K562 (cell line): ENCODE measurements at places on chromosomes 6 and 20.

- no peak overlapping the region for H3K4me3 ChIP-seq
- DNase-seq: no peak
- no peaks in the 10 kb centered on the region for H3K4me1 ChIP-seq
- H3K27ac ChIP-seq: no peak overlapping the region
Observed at GRCh38 chr6:88761237-88762031, 202.0 kb downstream of the RNGTT start.

GRCh38 chr6:73870907-73871306 is 174.9 kb downstream of the CD109 start:
- no peak for DNase-seq
- no peaks in the 10 kb centered on the region for H3K27me3 ChIP-seq
- H3K4me1 ChIP-seq: no peaks in the 10 kb centered on the region
- H3K27ac ChIP-seq: no peak overlapping the region
- H3K36me3 ChIP-seq: no peaks in the 10 kb centered on the region
- no peak overlapping the region for H3K4me3 ChIP-seq

DNA sequence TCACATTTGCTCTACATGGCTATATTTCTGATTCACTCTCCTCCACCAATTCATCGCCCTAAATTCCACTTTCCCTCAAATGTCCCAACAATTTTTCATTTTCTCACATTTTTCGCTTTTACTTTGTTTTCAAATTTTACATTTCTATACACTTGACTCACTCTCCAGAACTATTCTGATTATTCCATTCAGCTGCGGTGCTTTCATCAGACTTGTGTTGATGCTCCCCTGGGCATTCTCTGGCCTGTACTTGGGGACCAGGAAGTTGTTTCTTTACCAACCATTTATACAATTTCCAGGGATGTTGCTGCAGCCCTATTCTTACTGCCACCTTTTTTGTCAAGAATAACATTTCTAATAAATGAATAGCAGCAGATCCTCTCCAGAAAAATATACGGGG is 444.8 kb downstream of the MAFB start:
- no peak overlapping the region for H3K4me3 ChIP-seq
- DNase-seq: no peak
- no peaks in the 10 kb centered on the region for H3K36me3 ChIP-seq
- H3K27me3 ChIP-seq: no peaks in the 10 kb centered on the region

DNA sequence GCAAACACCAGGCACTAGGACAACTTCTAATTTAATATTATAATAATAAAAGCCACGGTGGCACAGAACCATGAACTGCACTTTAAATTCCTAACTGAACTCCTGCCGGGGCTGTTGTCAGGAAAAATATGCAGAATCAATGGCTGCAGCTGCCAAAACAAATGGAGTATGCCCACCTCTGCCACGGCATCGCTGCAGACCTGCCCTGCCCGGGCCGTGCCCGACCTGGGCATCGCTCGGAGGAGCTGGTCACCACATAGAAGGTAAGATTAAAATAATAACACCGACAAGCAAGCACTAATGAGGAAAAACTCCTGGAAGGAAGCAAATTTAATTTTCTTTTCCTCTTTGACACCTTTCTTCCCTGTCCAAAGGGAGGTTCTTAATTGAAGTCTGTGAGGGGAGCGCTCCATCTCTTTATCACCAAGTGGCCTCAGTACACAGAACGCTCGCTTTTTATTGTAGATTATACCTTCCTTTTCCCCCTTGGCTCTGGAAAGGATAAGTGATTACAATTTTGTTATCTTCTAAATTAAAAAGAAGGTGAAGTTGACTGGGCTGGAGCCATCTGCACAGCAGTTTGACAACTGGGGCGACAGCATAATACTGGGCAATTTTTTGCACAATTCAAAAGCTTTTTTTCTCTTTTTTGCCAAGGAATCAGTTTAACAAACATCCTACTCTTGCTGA is 351.3 kb downstream of the ZFAND3 start:
- H3K27me3 ChIP-seq: peaks cover 39% of the 10 kb centered on the region
- no peak for DNase-seq
- H3K27ac ChIP-seq: no peak overlapping the region

DNA sequence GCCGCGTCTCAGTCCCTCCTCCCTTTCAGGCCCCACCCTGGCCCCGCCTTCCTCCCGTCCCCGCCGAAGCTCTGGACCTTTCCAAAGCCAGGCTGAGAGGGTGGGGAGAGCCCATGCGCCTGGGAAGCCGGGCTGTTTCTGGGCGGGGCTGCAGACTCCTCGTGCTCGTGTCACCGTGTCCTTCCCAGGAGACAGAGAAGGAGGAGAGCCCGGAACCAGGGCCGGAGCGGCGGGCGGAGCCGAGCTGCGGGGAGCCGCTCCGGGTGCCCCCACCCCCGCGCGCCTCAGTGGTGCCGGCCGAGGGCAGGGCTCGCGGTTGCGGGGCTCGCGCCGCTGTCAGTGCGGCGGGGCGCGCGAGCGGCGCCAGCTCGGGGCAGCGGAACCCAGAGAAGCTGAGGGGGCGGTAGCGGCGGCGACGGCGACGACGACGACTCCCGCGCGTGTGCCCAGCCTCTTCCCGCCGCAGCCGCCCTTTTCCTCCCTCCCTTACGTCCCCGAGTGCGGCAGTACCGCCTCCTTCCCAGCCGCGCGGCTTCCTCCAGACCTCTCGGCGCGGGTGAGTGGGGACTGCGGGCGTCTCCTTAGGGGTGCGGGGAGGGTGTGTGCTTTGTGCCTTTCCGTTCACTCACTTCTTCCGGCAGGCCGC is at the start of gene RALY:
Gene RALY (plus strand): TSS at position 336 of the 646 bp plus-strand sequence. CDS start 78,164 bp downstream, outside the sequence.
- peak within 1 kb of the TSS; percentile 94 for H3K27ac ChIP-seq
- peaks cover 13% of the 10 kb centered on the region; the same call in 1 of the 3 replicates for H3K36me3 ChIP-seq
- H3K4me1 ChIP-seq: peaks cover 37% of the 10 kb centered on the region
- H3K27me3 ChIP-seq: no peaks in the 10 kb centered on the region

- peaks cover 7% of the 10 kb centered on the region; the same call in 1 of the 2 replicates for H3K27me3 ChIP-seq
- H3K4me3 ChIP-seq: no peak overlapping the region
Observed at GRCh38 chr6:148193063-148193680, 149.5 kb upstream of the SASH1 start.

DNA sequence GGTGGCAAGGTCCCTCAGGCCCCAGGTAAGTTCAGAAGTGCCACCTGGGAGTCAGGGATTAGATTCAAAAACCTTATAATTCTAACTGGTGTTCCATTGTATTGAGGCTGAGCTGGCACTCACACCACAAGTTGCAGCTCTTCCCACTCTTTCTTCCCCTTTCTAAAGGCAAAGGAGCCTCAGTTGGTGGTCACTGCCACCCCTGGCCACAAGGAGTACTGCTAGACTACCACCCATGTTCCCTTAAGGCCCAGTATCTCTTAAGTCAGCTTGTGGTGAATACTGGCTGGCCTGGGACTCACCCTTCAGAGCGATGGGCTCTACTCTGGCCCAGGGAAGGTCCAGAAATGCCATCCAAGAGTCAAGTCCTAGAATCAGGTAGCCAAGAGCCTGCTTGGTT is 421.1 kb upstream of the KHDRBS2 start:
- H3K36me3 ChIP-seq: no peaks in the 10 kb centered on the region
- DNase-seq: no peak
- H3K27ac ChIP-seq: no peak overlapping the region
- H3K27me3 ChIP-seq: no peaks in the 10 kb centered on the region

- no peaks in the 10 kb centered on the region for H3K36me3 ChIP-seq
- no peak overlapping the region for H3K4me3 ChIP-seq
- DNase-seq: no peak
- H3K27me3 ChIP-seq: no peaks in the 10 kb centered on the region
- H3K27ac ChIP-seq: no peak overlapping the region
Observed at GRCh38 chr20:57849121-57849520, 139.3 kb upstream of the PMEPA1 start.

DNA sequence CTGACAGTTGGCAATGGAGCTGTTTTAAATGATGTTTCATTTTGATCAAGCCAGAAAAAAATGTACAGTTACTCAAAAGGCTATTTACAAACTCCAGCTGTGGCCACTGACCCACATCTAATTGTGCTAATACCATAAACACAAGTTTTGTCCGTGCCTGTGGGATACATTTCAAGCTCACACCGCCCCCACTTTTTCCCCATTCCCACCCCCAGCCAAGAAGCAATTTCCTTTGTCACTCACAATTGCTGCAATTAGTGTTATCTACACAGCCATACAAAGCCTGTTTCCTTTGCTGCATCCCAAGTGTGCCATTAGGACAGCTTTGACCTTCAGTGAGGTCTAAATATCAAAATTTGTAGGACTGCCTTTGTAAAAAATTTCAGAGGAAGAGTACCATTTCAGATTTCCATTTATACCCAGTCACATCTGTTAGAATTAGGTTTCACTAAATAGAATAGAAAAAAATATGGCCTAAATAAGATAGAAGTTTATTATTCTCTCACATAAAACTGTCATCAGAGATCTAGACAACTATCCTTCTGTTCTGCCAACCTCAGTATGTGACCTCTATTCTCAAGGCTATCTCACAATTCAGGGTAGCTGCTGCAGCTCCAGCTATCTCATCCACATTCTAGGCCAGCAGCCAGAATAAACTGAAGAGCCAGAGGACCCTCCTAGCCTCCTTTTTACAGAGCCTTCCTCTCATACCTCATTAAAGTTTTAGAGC is 202.6 kb downstream of the NFATC2 start:
- no peaks in the 10 kb centered on the region for H3K36me3 ChIP-seq
- no peak overlapping the region for H3K4me3 ChIP-seq
- H3K4me1 ChIP-seq: peaks cover 35% of the 10 kb centered on the region
- H3K27ac ChIP-seq: peak overlapping the region; percentile 85
- no peaks in the 10 kb centered on the region for H3K27me3 ChIP-seq

- H3K4me3 ChIP-seq: no peak overlapping the region
- DNase-seq: no peak
- no peaks in the 10 kb centered on the region; the same call in 1 of the 2 replicates for H3K4me1 ChIP-seq
- peaks cover 71% of the 10 kb centered on the region; the same call in 2 of the 3 replicates for H3K36me3 ChIP-seq
Observed at GRCh38 chr20:1375515-1375914, 17.3 kb downstream of the FKBP1A start.

GRCh38 chr6:26552640-26553188 is 14.5 kb downstream of the HMGN4 start:
- H3K36me3 ChIP-seq: no peaks in the 10 kb centered on the region
- peak overlapping the region; percentile 51 for H3K4me3 ChIP-seq
- DNase-seq: no peak
- H3K27ac ChIP-seq: no peak overlapping the region; the same call in 2 of the 3 replicates

GRCh38 chr20:41108531-41108930 is 28.8 kb upstream of the PLCG1 start:
- H3K36me3 ChIP-seq: peaks cover 84% of the 10 kb centered on the region
- no peak overlapping the region for H3K4me3 ChIP-seq
- DNase-seq: no peak
- H3K4me1 ChIP-seq: no peaks in the 10 kb centered on the region
- no peaks in the 10 kb centered on the region for H3K27me3 ChIP-seq

- H3K27ac ChIP-seq: peak overlapping the region; percentile 29; the same call in 2 of the 3 replicates
- H3K4me1 ChIP-seq: peaks cover 35% of the 10 kb centered on the region
- DNase-seq: no peak
- H3K4me3 ChIP-seq: no peak overlapping the region
Observed at GRCh38 chr6:135280375-135281136, 99.4 kb downstream of the MYB start.

GRCh38 chr6:168160506-168161370 is 81.7 kb upstream of the FRMD1 start:
- no peak overlapping the region for H3K4me3 ChIP-seq
- DNase-seq: no peak
- H3K27me3 ChIP-seq: peaks cover 54% of the 10 kb centered on the region
- no peaks in the 10 kb centered on the region for H3K4me1 ChIP-seq
- H3K36me3 ChIP-seq: no peaks in the 10 kb centered on the region
- H3K27ac ChIP-seq: no peak overlapping the region

DNA sequence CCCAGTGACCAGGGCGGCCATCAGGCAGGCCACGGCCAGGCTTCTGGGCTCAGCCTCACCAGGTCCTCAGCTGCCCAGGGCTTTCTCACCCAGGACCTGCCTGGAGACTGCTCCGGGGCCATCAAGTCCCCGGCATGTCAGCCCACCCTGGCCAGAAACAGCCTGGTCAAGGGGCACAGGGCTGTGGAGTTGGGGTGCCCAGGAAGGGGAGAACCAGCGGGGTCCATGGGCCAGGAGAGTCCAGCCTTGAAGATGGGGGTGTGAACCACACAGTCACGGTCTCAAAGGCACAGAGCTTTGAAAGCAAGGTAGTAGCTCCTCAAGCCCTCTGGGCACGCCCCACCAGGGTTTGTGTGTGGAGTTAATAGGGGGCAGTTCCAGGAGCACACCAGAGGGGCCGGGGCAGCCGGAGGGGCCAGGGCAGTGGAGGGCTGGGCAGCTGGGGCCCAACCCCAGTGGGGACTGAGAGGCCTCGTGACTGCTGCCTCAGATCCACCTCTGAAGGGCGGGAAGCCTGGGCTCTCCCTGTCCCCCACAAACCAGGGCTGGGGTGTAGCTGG is 48.0 kb upstream of the BHLHE23 start:
- peaks cover 5% of the 10 kb centered on the region; the same call in 2 of the 3 replicates for H3K27me3 ChIP-seq
- no peak for DNase-seq
- H3K4me1 ChIP-seq: no peaks in the 10 kb centered on the region; the same call in 2 of the 3 replicates
- no peak overlapping the region for H3K27ac ChIP-seq

- no peaks in the 10 kb centered on the region for H3K27me3 ChIP-seq
- H3K27ac ChIP-seq: no peak overlapping the region
Observed at GRCh38 chr6:6746333-6746969, 157.9 kb downstream of the LY86 start.

DNA sequence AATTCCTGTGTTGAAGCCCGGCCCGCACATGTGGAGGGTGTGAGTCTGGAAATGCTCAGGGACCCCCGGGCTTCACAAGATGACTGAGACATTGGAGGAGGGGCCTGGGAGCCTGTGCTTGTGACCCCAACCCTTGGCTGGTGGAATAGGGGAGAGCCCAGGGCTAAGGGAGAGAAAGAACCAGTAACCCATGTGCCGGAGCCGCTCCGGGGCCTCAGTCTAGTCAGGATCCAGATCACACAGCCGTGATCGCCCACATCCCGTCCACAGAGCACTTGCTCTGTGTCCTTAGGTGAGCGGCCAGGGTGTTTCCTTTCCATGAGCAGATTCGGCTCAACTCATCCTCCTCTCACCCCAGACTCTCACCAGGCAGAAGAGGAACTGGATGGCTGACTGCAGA is 152.3 kb upstream of the RPS6KA2 start:
- H3K36me3 ChIP-seq: no peaks in the 10 kb centered on the region
- DNase-seq: no peak
- H3K27me3 ChIP-seq: peaks cover 46% of the 10 kb centered on the region
- no peaks in the 10 kb centered on the region for H3K4me1 ChIP-seq
- H3K4me3 ChIP-seq: no peak overlapping the region

GRCh38 chr6:108872141-108872557 is 23.9 kb downstream of the ARMC2 start:
- H3K36me3 ChIP-seq: no peaks in the 10 kb centered on the region
- no peaks in the 10 kb centered on the region for H3K27me3 ChIP-seq
- H3K27ac ChIP-seq: no peak overlapping the region
- H3K4me1 ChIP-seq: no peaks in the 10 kb centered on the region

DNA sequence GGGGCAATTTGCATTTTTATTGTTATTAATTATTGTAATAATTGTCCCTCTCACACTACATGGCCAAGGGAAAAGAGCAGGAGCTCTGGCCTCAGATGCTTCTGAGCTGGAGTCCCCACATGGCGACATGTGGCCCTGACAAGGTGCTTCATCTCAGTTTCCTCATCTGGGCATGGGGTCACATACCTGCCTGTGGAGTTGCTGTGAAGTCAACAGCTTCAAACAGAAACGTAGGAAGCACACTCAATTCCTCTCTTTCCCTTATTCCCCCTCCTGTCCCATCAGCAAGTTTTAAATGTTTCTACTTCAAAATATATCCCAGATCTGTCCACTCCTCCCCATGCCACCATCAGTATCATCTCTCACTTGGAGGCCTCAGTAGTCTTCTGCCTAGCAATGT is 8.7 kb downstream of the CPNE5 start:
- no peak overlapping the region for H3K27ac ChIP-seq
- no peak for DNase-seq
- no peak overlapping the region for H3K4me3 ChIP-seq
- H3K36me3 ChIP-seq: no peaks in the 10 kb centered on the region
